Activated naive CD8-positive, alpha-beta T cell treated with anti-CD3 and anti-CD28 coated beads, Interleukin-2, amount 10 ng/mL, durations not matched to agents 7 days and 5 days (primary cell): ENCODE measurements at places on chromosomes 6 and 20. TPM values are rescaled to one million over a fixed set of nuclear protein-coding genes. Genes with fewer than 3 reads are reported as not detected.

TRIM10 gene
- total RNA-seq = not detected

DNA sequence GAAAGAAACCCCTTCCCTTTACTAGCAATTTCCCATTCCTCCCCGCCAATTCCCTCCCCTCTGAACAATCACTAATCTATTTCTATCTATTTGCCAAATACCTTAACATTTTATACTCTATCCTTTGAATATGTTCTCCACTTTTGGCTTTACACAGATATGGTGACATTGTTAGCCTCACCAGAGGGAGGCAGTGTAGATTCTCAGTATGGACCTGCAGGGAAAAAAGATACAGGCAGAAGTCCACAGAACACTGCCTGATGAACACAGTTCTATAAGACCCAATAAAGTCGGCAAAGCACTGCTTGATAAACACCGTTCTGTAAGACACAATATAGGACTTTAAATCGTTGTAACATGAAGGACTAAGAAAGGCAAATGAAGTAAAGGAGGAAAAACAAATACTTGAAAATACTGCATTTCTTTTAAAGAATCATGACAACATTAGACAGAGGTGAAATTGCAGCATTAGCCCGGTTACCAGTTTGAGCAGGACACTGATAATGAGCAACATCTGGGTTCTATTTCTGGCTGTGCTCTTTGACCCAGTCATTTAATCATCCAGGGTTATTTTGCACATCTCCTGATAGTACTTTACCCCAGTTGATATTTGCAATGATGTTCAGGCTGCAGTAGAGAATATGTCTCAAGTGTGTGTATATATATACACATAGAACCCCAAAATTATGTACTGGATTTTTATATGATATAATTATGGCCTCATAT is 296.8 kb downstream of the UTRN start:
- DNase-seq = no peak

MARCKS gene
- 2.2 TPM for total RNA-seq

GRCh38 chr6:81894306-81894705 is 141.8 kb upstream of the TENT5A start:
- no peak for DNase-seq

GRCh38 chr6:128784266-128784665 is 98.7 kb upstream of the LAMA2 start:
- no peak for DNase-seq

CDH26 gene
- 2.5 TPM for total RNA-seq

BPIFB1 gene
- total RNA-seq = not detected

- DNase-seq = peak; percentile 23
These were observed 38.2 kb upstream of the ZBP1 start for GRCh38 chr20:57658447-57658832.

GRCh38 chr20:50885068-50885467 is 46.2 kb downstream of the ADNP start:
- DNase-seq = no peak

DNA sequence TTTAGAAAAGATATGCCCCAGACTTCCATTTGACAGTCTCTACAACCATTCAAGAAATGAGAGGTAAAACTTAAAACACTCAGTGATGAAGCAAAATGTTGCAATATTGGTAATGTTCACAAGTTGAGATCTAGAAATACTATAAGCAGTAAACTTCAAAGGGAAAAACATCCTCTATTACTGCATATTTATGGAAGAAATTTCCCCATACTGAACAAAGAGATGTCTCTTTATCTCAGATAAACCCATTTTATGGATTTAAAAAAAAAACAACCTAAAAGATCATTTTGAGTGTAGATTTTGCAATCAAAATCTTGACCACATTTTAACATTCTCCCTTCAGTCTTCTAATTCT is 177.8 kb upstream of the TAB2 start:
- no peak for DNase-seq

SGK2 gene
- total RNA-seq = 0.48 TPM

DNA sequence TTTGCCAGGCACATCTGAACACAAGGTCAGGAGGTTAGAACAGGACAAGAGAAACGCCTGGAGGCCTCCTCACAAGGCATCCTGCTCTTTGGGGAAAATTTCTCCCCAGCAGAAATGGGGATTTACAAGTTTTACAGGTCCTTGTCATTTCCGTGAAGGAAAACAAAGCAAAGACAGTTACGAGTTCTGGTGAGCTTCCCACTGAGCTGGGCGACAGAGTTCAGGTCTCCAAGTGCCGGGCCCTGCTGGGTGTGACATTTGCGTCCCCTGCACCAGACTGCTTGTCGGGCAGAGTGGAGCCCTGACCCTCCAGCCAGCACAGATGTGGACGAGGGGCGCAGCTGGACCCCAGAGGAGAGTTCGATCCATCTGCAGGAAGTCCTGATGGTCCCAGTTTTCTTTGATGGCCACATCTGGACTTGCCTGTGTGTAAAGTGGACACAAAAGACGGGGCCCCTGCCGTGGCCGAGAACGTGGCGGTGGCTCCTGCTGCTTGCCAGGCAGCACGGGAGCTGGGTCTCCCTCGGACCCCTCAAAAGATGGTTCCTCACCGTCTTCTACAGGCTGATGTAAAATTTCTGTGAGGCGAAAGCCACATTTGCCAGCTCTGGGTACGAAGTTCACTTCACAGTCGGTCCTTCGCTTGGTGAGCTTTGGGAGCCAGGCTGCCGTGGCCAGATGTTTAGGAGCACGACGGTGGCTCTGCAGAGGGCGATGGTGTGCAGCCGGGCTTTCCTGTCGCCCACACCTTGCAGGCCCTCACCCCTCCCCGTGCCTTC is 5.2 kb upstream of the ADRM1 start:
- DNase-seq = no peak

- no peak for DNase-seq
These were observed 328.2 kb upstream of the JAG1 start for GRCh38 chr20:11001764-11002540.

- DNase-seq = no peak
These were observed 48.8 kb downstream of the PRR18 start for GRCh38 chr6:166259296-166259977.

GRCh38 chr20:53751620-53752318 is 158.1 kb upstream of the ZNF217 start:
- no peak for DNase-seq

PRPH2 gene
- 0.09 TPM for total RNA-seq

IMPG1 gene
- not detected for total RNA-seq

TMEM170B gene
- total RNA-seq = 1.4 TPM

DNA sequence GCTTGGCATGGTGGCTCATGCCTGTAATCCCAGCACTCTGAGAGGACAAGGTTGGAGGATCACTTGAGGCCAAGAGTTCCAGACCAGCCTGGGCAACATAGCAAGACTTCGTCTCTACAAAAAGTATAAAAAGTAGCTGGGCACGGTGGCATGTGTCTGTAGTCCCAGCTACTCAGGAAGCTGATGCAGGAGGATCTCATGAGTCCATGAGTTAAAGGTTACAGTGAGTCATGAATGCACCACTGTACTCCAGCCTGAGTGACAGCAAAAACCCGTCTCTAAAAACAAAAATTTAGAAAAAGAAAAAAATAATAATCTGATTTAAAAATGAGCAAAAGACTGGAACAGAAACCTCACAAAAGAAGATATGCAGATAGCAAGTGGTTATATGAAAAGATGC is 279.7 kb downstream of the RNGTT start:
- no peak for DNase-seq

SYNDIG1 gene
- not detected for total RNA-seq

GRCh38 chr6:115969930-115970273 is 90.8 kb downstream of the FRK start:
- no peak for DNase-seq

GRCh38 chr6:64497634-64498033 is 862.0 kb downstream of the PHF3 start:
- DNase-seq = no peak

DNA sequence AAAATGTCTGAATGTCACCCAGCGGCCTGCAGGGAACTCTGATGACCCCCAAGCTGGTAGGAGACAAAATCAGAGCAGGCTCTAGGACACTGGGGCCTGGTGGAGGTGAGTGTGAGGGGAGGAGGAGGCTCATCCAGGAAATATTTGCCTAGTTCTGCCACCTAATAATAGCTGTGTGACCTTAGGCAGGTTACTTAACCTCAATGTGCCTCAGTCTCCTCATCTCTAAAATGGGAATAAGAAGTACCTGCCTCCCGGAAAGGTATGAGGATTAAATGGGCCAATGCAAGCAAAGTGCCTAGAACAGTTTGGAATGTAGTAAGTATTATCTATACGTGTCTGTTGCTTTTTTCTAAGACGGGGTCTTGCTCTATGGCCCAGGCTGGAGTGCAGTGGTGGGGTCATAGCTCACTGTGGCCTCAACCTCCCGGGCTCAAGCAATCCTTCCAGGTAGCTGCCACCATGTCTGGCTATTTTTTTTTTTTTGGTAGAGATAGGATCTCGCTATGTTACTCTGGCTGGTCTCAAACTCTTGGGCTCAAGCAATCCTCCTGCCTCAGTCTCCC is 60.4 kb downstream of the RAB44 start:
- DNase-seq = no peak
